ENCODE measurements at places on chromosomes 12 and 14.

DNA sequence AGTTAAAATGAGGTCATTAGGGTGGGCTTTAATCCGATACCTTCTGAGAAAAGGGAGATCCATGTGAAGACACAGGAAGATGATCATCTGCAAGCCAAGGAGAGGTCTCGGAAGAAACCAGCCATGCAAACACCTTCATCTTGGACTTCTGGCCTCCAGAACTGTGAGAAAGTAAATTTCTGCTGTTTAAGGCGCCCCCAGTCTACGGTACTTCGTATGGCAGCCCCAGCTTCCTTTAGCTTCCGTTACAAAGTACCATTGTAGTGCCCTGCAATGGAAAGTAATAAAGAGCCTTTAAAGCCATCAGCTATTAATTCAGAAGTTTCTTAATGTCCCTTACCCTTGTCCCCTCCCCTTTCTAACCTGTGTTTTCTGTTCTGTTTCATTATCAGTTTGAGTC lies 308.1 kb downstream of the AACS start:
- DNase-seq, result no peak

GRCh38 chr12:109393437-109394345 lies 46.0 kb downstream of the MYO1H start:
- DNase-seq, result peak; percentile 42

GRCh38 chr12:116852303-116852702 lies 28.9 kb downstream of the HRK start:
- DNase-seq, result no peak

DNA sequence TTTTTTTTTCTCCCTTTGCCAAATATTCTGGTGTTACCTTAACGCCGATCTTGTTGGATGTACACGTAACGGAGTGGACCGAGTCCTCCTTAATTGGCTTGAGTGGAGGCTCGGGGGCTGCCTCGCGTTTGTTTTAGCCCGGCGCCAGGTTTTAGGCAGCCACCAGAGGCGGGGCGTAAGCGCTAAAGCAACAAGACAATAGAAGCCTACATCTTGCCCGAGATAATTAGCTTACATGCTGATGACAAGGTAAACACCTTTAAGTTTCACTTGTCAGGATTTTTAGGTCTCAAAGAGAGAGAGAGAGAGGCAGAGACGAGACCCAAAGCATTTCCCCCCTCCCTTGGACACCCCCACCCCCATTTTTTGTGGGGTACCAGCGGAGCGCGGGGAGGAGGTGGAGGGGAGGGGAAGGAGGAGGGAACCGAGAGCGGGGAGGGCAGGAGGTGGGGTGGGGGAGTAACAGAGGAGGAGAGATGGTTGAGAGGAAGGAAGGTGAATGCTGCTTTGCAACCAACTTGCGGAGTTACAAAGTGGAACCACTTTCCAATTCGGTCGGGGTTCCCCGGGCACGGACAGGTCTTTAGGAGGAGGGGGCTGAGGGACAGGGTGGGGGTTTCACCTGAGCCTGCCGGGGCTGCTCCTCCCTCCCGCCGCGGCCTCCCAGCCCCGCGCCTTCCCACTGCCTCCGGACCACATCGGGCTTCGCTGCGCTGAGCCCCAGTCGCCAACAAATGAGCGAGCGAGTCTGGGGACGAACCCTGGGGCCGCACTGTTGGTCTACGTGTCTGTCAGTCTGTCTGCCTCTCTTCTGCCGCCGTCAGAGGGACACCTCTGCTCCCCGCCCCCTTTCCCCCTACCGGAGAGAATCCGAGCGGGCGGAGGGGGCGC lies at the start of gene NKX2-1:
Gene NKX2-1, minus strand, starts transcription at position 802 of the 891 bp plus-strand sequence. Its CDS starts 103 bp downstream, at position 699.
- no peak for DNase-seq

DNA sequence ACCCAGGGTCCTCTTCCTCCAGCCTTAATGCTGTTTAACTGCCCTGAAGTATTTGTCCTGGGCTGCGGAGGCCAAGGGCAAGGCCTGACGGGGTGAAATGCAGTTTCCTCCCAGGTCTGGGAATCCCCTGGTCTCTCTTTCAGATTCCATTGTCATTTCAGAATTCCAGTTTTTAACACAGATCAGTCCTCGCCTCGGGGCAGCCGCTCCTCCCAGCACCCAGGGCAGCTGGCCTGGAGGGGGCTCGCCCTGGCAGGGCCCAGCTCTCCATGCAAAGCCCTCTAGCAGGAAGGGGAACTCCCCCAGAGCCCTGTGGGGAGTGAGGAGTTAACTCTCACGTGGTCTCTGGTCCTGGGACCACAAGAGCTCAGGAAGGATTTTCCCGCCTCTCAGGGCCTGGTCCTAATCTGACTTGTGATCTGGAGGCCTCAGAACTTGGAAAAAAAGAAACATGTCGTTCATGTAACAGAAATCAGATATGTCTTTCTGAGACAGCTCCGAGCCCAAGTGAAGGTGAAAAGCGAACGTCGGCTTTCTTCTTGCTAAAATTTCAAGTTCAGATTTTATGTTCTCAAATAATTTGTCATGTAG lies 265.6 kb upstream of the SFSWAP start:
- DNase-seq, result no peak

GRCh38 chr12:115199831-115200230 lies 515.9 kb upstream of the TBX3 start:
- peak; percentile 7 for DNase-seq

GRCh38 chr12:124501112-124501561 lies 66.3 kb downstream of the NCOR2 start:
- DNase-seq, result no peak

DNA sequence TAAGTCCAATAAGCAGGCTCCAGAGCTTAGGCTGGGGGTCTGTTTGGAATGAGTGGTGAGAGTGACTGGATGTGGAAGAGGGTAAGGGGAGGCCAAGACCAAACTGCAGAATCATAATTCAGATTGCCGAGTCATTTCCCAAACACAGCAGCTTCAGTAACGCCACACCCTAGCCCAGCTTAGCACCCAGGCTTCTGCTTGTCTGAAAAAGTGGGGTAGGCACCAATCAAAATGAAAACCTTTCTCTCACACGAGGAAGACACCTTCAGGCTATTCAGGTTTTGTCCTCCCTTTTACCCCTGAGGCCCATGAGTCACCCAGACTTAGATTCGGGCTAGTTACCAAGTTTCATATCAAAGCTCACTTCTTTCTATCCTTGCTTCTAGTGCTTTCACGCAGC lies 306.1 kb downstream of the DAD1 start:
- DNase-seq, result no peak

DNA sequence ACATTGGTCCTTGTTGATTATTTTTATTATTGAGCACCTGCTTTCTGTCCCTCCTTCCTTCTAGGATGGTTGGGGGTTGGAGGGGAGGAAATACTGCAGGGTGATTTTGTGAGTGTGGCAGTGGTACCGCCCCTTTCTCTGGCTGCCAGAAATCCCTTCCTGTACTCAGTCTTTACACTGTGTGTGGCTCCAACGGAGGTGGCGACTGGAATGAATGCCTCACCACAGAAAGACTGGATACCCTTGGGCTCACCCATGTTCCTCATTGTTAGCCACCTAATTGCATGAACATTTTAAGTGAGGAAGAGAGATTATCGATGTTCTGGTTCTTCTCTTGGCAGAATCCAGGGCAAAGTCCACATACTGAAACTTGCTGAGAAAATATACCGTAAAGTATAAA lies 272.0 kb upstream of the E2F7 start:
- DNase-seq, result no peak

- peak; percentile 18 for DNase-seq
These were observed 800 bp downstream of the PCNX4 start for GRCh38 chr14:60092526-60092920.
